ENCODE measurements at places on chromosomes 3 and 15.

- no peak for DNase-seq
Observed at GRCh38 chr3:150878290-150878689, 26.9 kb downstream of the MINDY4B start.

- DNase-seq, result no peak
Observed at GRCh38 chr3:48681974-48682610, 3.6 kb downstream of the NCKIPSD start.

DNA sequence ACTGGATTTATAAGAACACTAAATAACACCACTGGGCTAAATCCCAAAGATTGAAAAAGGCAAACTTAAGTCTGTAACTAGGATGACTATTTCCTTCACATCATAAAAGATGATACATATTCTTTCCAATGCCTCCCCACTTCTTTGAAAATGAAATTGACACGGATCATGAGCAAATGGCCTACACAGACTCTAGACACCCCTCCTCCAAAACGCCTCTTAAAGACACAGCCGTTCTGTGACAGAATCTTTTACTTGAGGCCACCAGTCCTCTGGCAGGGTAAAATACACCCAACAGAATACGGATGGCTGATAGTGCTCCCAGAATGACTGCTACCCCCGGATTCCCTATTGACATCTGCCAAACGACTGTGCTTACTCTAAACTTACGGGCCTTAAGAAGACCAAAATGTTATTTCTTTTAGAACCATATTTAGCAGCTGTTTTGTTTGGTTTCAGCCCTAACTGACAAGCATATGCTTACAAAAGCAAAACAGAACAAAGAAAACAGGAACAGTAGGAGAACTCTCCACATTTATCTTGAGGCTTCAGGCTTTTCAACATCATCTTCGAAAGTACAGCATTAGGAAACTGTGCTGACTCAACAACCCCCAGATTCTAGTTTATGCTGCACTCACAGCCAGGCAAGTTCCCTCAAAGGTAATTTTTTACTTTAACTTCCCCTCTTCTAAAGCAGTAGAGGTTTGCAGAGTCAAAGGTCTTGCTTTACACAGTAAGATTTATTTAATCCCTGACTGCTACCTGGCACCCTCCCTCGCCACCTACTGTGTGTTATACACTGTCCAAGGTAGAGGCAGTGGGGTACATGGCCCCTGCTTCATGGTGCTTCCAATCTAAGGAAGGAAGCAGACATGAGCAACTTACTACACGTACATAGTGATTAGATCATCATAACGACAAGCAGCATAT, 84.3 kb downstream of the TNIK start:
- DNase-seq, result no peak

- no peak for DNase-seq
Observed at GRCh38 chr3:53490459-53490968, 3.9 kb upstream of the CACNA1D start.

GRCh38 chr15:66390678-66391077, 4.0 kb downstream of the MAP2K1 start:
- peak; percentile 44 for DNase-seq

- DNase-seq, result no peak
Observed at GRCh38 chr3:133928136-133928893, 32.6 kb upstream of the RAB6B start.

DNA sequence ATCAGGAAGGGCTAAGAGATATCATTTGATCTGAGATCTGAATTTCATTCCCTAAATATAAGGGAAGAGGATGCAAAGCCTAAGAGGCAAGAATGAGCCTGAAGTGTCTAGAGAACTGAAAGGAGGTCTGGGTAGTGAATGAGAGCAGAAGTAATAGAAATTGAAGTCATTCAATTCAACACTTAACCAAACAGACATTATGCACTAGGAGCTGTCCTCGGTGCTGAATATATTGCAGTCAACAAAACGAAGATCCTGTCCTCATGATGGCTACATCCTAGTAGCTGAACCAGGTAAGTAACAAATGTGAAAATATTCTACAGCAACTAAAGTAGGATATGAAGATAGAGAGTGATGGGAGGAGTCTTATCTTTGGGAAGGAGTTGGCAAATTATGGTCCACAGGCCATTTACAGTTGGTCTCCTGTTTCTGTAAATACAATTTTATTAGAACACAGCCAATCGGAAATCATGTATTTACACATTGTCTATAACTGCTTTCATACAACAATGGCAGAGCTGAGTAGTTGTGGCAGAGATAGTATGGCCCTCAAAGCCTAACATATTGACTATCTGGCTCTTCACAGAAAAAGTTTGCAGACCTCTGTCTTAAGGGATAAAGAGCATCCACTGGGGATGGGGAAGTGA, 192.9 kb upstream of the CADPS start:
- no peak for DNase-seq

DNA sequence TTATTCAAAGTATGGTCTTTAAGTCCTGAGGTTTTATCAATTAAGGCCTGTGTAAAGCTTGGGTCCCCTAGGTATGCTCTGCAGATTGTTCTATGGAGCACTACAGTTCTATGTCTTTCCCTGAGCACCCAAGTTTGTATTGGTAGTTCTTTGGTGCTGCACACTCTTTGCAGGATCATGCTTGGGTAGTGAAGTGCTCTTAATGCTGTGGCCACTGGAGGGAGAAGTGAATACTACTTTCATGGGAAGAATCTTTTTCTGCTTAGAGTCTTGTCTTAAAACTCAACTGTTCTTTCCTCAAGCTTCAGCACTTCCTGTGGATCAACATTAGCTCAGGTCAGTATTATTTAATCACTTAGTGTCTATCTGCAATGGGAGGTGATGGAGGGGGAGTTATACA, 93.6 kb upstream of the CFAP20DC start:
- no peak for DNase-seq

DNA sequence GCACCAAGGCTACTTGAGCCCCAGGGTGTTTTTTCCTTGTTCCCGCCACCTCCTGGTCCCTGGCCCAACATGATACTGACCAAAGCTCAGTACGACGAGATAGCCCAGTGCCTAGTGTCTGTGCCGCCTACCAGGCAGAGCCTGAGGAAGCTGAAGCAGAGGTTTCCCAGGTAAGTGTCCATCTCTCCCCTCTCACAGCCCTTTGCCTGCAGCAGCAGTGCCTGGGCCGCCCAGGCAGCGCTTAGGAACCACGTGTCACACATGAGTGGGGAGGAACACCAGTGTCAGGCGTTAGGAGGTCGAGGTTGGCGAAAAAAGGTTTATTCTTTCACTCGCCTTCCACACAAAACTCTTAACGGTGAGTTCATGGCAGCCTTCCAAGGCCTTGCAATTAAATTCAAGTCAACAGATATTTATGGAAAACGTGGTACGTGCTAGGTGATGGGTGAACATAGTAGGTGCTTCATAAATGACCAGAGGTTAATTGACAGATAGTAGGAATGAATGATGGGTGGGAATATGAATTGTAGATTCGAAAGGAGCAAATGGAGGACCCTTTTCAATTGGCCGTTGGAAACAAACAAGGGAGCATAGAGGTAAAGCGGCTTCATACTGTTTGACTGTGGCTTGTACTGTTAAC, 486 bp downstream of the CDIN1 start:
- DNase-seq, result peak; percentile 12

DNA sequence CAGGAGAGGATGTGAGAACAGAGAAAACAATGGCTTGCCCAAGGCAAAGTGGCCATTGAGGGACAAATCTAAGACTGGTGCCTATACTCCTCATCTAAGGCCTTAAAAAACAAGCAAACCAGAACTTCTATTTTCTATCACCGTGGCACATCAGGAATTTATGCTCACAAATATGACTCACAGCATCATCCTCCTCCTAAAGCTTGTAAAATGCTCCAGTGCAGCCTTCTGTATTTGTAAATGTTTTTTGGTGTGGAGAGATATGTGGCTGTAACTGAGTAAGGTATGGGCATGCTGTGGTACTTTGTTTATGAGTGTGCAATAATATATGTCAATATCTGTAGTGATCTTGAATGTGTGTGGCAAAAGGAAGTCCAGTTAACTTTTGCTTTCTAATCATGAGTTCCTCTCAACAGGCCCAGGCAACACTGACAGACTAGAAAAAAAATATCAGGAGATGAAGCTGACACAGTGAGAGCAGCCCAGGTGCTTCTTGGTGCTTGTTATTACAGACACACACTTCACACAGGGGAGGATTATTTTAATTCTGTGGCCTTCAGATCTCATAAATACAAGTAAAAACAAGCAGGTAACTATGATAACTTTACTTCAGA, 60.3 kb downstream of the CTNNB1 start:
- DNase-seq, result no peak

GRCh38 chr15:64060716-64061115, 14.4 kb upstream of the DAPK2 start:
- no peak for DNase-seq

DNA sequence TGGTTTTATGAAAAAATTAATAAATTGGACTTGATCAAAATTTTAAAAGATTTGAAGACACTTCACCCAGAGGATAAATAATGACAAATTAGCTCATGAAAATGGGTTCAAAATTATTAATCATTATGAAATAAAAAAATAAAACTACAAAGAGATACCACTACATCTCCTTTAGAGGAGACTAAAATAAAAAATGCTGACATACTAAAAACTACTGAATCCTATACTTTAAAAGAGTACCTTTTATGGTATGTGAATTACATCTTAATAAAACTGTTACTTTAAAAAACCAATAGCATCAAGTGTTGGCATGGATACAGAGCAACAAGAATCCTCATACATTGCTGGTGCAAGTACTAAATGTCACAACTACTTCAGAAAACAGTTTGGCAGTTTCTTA, 46.0 kb upstream of the MYRIP start:
- no peak for DNase-seq

DNA sequence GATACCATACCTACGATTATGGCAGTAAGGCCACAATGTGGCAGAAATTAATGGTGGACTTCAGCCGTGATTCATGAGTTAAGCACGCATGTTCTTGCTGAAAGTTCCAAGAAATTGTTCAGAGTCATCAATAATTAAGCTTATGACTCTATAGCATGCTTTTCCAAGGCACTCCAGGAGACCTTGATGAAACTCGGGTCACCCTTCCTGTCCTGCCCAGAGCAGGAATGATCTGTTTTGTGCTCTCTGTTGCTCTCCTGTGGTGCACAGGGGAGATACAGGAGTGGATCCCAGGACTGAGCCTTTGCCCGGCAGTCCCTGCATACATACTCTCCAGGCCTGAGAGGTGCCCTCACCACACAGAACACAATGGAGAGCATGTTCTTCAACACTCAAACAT, 141.6 kb upstream of the SLC2A2 start:
- DNase-seq, result no peak

DNA sequence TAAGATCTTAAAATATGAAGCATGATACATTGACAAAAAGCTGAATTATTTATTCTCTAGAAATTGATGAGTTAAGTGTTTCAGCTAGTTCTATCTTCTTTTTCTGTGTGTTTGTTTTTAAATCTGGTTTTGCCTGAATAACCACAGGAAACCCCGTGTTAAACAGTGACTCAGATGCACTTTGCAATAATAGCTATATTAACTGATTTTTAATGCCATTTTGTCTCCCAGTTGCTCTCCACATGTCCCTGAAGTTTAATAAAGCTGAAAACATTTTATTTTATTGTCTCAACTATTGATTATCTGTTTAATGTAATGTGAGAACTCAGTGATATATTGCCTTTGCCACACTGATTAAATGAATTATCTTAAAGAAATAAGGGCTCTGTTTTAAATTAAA, 42.8 kb upstream of the ROBO1 start:
- DNase-seq, result no peak
